ENCODE measurements at places on chromosomes 7 and 10.
A peak's percentile ranks its signal among the peaks of the same experiment; 100 is the strongest.

DNA sequence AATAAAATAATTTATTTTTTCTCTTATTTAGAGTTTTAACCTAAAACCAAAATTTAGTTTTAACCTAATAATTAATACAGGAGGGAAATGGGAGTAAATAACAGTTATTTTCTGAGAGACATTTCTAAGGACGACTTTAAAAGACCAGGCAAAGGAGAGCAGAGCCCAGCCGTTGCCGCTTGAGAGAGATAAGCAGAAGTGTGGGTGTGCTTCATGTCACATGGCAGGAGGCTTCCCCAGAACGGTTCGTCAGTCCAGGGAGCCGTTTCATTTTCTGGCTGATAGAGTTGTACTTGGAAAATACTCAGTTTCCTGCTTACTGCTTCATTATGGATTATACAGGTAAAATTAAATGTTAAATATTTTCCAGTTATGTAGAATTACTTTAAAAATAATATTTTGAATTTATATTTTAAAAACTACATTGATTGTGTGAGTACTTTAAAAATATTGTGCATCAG lies 61.4 kb downstream of the ST7 start:
- DNase-seq, result peak; percentile 9

DNA sequence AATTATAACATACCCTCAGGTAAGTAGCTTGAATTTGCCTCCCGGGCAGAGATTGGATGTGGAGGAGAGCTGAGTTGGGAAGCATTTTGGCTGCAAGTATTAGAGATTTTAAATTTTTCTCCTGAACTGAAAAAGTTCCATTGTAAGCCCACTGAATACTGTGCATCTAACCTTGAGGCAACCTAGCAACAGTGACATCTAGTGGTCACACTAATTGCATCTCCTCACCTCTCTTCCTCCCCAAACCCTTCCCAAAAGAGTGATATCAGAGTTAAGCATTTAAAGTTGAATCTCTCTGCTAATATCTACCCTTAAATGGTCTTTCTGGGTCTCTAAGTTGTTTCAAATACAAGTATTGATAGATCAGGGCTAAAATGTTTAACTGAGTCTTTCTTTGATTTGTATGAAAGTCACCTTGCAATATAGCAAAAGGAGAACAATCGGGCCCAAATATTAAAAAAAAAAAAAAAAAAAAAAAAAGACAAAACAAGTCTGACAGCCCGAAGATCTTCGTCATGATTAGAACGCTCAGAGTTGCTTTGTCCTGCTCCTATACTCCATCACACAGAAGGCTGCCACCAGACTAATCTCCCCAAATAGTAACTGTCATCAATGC lies 40.4 kb upstream of the DLX5 start:
- DNase-seq, result no peak

- DNase-seq, result no peak
These were observed 3.4 kb upstream of the MYL7 start for GRCh38 chr7:44144426-44144967.

DNA sequence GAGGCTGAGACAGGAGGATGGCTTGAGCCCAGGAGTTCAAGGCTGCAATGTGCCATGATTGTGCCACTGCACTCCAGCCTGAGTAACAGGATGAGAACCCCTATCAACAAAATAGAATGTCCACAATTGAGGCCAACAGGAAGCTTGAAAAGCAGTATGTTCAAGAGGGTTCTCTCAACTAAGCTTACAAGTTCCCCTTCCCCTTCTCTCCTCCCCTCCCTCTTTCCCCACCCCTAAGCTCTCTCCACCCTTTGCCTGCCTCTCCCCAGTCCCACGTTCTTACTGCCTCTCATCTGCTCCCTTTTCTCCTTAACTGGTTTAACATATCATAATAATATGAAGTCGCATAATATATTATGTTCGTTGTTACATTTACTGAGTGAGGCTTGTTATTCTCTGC lies 35.4 kb downstream of the KIAA1549 start:
- no peak for DNase-seq

DNA sequence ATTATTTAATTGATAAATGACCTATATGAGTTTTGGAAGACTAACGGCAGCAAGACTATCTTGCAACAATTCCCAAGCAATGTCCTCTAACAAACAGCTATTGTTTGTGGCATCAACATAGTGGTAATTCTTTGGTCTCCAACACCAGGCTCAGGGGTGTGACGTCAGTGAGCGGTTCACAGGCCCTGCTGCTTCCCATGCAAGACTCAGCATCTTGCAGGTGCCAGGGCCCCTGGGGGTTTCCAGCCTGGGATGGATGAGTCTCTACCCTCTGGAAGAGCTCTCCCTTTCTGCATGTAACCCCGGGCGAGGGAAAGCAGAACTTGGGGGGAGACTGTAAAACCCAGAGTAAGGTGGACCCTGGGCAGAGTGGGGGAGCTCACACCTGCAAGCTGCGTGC lies 164.7 kb downstream of the ACTR3B start:
- DNase-seq, result no peak

GRCh38 chr7:1240517-1241257 lies 8.0 kb downstream of the UNCX start:
- no peak for DNase-seq

GRCh38 chr10:121455377-121455776 lies 142.9 kb downstream of the FGFR2 start:
- DNase-seq, result no peak

DNA sequence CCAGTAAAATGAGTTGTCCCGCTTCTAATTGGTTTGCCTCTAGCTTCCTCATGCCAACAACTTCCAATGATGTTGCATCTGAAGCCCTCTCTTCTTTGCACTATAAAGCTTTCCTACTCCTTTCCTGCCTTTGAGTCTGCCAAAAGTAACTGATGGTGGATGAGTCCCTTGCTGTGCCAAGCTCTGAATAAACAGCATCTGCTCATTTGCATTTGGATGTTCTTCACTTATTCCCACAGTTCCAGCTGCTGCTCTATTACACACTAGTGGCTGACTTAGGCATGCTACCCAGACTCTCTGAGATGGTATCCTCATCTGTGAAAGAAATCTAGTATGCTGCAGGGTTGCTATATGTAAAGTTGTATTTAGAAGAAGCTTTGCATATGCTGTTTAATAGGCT lies 24.9 kb downstream of the SFR1 start:
- no peak for DNase-seq

GRCh38 chr10:110845756-110846620 lies 25.7 kb upstream of the PDCD4 start:
- DNase-seq, result no peak

DNA sequence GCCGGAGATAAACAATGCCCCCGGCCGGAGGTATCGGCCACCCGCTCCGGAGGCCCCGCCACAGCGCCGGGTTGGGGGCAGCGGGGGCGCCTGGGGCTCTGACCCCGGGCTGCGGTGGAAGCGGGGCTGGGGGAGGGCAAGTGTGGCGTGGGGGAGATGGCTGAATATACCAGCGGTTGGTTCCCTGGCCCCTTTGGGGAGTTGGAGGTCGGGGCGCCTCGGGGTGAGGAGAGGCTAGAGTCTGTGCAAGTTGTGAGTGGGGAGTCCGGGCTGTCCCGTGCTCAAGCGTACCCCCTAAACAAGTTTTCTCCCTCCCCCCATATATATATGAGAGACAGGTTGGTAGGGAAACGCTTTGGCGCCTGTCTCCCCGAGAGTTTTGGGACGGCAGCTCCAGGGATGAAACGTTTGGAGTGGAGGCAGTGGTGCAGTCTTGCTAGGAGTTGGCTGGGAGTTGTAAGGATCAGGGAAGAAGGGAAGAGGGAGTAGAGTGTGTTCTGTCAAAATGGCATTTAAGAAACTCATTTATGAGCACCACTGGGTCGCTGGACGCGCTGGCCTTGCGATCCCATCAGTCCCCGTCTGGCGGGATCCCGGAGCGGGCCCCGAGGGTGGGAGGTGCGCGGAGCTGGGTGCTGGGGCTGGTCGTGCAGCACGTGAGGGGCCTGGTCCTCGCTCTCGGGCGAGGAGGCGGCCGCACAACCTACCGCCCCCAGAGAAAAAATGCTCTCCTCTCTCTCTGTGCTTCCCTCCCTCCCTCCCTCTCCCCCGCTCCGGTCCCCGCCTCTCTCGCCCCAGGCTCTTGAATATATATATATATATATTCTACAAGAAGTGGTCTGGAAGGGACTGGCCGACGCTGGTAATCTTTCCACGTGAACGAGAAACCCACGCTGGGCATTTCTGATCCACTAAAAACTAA lies 1.1 kb downstream of the TET1 start:
- DNase-seq, result no peak

DNA sequence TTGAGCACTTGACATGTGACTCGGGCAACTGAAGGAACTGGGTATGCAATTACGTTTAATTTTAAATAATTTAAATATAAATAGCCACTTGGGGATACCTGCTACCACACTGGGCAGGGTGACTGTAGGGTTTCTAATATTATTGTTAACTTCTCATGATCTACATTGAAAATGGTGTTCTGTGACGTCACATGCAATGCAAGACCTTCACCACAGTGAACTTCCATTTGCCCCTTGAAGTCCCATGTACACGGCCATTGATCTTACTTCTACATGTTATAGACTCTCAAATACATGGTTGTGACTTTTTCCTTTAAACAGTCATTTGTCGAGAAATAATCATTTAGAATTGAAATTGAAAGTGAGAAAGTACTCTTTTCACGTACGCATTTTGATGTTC lies 154.0 kb downstream of the MGMT start:
- DNase-seq, result no peak
